GM18507 (cell line): ENCODE measurements at places on chromosomes 1 and 21.

DNA sequence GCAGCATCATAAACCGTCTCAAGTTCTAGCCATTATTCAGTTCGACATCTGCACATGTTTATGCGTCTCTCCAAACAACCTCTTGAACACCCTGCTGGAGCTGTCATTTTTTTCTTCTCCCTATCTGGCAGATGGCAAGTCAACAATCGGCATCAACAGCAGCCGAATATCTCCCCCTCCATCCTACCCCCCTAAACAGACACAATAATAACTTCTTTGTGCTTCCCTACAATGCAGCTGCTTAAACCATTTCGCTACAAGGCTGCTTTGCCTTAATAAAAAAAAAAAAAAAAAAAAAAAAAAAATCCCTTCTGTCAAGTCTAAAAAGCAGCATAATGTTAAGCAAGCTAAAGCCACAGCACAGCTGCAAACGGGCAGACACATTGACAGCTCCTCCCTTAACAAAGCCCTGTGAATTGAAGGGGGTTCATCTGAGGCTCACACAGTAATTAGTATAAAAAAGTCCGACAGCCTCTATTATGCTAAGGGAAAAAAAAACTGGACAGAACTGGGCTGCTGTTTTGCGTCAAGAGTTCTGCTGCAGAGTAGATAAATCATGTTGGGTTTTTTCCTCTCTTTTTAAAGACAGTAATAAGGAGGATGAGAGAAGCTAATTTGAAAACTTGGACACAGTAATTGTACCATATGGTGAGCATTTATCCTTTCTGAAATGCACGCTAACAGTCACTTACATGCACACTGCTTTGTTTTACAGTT lies 136.4 kb downstream of the AKT3 start:
- DNase-seq: no peak

DNA sequence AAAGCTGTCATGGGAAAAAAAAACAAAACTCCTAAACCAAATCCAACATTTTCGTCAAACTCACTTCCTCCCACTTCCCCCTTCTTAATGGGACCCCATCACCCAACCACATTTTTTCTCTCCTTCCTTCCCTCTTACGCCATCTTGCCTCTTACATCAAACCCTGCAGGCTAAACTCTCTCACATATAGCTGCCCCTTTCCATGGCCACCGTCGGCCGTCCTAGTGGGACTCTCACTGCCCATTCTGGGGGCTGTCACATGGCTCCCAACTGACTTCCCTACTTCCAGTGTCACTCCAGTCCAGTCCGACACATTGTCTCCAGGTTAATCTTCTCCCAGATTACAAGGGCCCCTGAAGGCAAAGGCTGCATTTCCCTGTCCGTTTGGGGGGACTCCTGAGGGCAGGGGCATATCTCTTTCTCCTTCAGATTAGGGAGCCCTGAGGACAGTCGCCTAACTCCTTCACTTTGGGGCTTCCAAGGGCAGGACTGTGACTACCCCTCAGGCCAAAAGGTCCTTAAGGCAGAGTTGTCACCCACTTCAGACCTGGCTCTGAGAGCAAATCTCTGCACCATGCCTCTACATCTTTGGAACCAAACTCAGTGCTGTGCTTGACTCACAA lies 658 bp downstream of the UBXN11 start:
- DNase-seq: no peak

DNA sequence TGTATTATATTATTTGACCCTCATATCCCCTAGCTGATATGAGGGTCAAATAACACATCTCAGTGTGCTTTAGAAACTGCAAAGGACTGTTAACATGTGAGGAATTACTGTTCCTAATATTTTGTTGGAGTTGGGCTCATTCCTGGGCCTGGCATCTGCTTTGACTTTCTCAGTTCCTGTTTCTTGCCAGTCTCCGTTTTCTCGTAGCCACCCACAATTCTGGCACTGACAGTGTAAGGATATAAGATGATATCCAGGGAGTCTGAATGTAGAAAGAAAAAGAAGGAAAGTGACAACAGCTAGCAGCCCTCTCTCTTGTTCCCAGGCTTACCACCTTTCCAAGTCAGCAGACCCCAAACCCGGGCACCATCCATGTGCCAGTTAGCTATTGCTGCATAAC lies 54.4 kb upstream of the SCMH1 start:
- no peak for DNase-seq

GRCh38 chr1:100622037-100622436 lies 84.1 kb downstream of the GPR88 start:
- DNase-seq: no peak

GRCh38 chr1:109252167-109252892 lies 3.0 kb downstream of the CELSR2 start:
- no peak for DNase-seq
